ENCODE measurements at places on chromosomes 1 and 21.

DNA sequence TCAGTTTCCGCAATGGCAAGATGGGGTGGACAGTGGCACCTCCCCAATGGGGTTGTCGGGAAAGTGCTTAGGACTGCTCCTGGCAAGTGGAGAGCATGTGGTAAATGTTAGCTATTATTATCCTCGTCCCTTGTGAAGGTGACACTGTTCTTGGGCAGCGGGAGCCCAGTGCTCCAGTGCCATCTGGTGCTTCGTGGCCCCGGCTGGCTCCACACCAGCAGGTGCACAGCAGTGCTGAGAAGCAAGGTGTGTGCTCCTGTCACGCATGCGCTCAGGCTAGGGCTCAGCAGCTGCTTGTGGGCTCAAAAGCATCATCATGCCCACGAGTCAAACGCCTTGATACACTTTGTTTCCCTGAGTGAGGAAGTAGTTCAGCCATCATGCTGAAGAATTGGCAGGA is 24.9 kb upstream of the KCNC4 start:
- no peak for DNase-seq

GRCh38 chr1:27095576-27095975 is 59.3 kb downstream of the SLC9A1 start:
- DNase-seq, result no peak

DNA sequence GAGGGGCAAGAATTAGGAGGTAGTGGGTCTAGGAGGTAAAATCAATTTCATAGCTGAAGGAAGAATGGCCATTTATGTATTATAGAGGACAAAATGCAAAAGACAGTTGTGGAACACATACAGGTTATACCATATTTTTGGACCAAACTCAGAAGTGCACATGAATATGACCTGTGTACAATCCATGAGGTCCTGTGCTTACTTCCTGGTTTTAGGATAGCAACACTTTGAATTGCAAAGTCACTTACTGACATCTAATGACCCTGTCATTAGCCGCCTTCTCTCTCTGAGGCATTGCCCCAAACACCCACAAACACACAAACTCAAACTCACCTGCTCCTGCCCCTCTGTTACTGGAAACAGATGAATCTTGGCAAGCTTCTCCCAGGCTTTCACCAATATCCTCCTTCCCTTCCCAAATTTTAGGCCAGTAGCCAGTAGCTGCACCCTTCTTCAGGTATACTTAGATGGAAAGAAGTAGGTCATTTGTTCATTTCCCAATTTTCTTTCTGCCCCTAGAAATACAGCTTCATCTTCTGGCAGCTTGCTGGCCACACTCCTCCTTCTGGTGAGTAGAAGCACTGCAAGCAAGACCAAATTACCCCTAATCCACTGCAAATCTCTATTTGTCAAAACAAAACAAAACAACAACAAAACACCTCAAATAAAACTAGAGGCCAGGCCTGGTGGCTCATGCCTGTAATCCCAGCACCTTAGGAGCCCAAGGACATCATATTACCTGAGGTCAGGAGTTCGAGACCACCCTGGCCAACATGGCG is 13.7 kb upstream of the RPL5 start:
- no peak for DNase-seq

- no peak for DNase-seq
Measured at GRCh38 chr1:30083800-30084464, 639.5 kb downstream of the MATN1 start.

GRCh38 chr1:15758343-15758931 is at the start of gene FBLIM1:
Gene FBLIM1, plus strand, starts transcription at chr1:15758795. Its CDS starts 6,189 bp downstream, at chr1:15764984.
- DNase-seq, result no peak

DNA sequence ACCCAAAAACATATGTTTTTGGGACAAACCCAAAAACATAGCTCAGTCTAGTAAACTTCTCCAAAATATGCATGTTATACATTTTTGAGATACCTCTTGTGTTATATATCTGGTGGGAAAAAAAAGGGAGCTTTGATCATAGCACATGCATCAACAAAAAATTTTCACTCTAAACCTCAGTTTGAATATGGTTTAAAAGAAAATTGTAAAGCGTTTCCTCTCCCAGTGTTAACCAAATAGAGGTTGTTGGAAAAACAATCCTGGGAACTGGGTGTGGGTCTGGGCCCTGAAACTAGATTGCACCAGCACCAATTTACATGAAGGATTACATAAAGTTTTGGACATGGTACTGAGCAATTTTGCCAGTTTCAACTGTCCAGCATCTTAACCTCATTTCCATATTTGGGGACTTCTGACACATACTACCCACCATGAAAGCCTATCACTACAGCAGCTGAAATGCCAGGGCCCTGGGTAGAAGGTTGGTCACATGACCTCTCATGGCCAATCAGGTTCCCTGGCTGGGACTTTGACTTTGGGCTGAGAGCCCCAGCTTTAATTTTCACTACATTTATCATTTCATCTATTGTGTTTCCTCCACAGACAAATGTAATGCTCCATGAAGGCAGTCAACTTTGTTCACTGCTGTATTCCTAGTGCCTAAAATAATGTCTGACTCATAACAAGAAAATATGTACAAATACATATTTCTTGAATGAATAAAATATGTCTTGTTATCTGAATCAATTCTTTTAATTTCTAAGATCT is 150.7 kb downstream of the SETD4 start:
- no peak for DNase-seq

DNA sequence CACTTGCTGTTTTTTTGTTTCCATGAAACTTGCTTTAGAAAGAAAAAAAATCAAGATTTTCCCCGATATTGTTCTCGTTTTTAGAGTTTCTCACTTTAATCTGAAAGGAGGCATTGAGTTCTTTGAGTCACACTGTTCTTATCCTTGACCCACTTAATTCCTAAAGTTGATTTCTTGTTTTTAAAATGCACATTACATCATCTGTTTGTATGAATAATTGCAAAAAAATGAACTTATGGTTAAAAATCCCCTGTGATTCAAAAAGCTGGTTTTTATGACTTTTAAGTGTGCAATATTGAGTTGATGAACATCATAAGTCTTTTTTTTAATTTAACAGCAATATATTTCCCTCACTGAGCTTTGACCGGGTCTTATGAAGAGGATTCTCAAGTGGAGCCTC is 131.6 kb downstream of the SNX7 start:
- no peak for DNase-seq

DNA sequence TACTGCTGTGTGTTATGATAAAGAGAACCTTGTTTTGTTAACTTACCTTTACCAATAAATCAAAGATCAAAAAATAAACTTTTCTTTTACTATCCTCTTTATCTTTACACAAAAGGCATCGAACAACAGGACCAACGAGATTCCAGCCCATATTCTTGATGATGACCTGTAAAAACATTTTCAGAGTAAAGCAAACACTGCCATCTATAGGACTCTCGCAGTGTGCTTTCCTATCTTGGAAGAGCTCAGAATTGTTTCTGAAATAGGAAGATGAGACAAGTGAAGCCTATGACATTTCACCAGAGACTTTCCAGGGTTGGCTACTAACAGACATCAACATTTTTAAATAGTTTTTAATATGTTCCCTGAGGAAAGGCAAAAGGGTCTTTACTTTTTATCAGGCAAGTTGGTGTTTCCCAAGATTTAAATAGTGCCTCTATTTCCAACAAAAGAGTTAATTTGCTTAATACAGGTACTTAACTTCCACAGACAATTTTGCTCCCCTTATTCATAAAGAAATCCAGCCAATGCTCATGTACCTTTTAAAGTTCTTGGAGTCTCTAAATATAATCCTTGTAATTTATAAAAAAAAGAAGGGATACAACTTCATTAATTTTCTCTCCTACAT is 7.3 kb downstream of the GLMN start:
- DNase-seq, result no peak

- no peak for DNase-seq
Measured at GRCh38 chr1:175713381-175713780, 30.0 kb downstream of the TNR start.

- DNase-seq, result no peak
Measured at GRCh38 chr1:43009274-43009673, 50.6 kb upstream of the SLC2A1 start.

DNA sequence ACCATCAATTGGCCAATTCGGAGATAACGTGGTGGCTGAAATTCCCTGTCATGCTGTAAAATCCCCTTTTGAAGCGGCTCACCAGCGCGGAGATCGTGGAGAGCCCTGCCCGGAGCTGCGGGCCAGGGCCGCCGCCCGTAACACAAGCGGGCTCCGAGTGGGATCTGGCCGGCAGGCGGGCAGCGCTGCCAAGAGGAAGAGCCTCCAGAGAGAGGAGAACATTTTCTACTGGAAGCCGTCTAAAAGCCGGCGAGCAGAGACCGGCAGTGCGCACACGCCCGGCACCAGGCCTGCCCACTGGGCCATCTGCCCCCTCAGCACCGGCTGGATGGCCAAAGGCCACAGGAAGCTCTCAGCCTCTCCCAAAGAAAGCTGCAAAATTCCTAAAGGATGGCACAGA is 15.5 kb downstream of the SSBP3 start:
- DNase-seq, result no peak

- no peak for DNase-seq
Measured at GRCh38 chr1:89833183-89834082, 12.6 kb downstream of the LRRC8D start.

DNA sequence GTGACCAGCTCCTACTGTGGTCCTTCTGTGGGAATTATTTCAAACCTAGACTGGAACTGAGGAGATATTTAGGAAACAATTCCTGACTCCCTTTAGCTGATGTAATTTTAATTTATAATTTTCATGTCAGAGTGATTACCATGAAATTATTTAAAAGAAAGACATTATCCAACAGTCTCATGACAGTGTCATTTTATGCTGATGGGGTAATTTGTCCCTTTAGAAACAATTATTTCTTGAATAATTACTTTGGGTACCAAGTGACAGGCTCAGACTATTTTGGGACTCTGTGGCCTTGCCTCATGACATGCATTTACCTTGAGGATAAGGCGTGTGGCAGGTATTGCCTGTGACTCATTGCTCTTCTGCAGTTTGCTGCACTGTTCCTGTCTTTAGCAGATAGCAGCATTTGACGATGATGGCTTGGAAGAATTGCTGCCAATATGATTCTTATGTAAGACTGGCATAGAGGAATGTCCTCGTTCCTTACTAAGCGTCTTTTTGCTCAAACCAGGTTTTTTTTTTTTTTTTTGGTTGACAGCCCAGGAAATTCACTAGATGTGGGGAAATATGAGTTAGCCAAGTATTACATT is 206.0 kb upstream of the HMCN1 start:
- DNase-seq, result no peak

GRCh38 chr1:173682184-173682583 is 12.5 kb upstream of the ANKRD45 start:
- no peak for DNase-seq

- no peak for DNase-seq
Measured at GRCh38 chr1:14495381-14495780, 103.1 kb upstream of the KAZN start.

DNA sequence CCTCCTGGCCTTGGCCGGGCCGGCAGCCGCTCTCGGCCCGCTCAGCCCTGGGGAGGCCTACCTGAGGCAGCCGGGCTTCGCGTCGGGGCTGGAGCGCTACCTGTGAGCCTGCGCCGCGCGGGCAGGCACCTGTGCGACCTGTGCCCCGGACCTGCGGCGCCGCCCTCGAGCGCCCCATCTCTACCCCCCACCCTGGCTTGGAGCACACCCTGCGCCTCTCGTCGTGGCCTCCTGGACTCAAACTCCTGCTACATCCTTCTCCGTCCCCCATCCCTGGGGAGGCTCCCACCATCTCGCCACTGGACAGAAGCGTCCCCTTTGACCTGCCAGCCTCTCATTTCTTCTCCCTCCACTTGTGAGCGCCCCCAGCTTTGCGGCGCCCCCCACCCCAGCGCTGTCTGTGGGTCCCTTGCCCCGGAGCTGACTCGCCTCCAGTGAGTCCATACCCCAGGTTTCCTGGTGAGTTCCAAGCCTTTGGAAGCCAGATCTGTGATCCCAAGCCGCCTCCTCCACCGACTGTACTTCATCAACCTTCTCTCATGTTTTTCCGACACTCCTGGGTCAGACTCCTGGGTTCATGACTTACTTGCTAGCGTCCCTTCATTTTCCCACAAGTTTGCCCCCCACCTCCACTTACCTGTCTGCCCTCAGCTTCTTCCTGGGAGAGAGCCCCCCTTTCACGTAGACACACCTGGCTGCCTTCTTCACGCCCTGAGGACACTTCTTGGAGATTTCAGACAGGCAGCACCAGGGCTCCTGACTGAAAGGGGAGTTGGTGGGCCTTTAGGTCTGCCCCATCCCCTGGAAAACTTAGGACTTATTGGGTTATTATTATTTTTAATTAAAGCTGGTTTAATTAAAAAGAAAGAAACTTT is 1.3 kb downstream of the FOXE3 start:
- no peak for DNase-seq

DNA sequence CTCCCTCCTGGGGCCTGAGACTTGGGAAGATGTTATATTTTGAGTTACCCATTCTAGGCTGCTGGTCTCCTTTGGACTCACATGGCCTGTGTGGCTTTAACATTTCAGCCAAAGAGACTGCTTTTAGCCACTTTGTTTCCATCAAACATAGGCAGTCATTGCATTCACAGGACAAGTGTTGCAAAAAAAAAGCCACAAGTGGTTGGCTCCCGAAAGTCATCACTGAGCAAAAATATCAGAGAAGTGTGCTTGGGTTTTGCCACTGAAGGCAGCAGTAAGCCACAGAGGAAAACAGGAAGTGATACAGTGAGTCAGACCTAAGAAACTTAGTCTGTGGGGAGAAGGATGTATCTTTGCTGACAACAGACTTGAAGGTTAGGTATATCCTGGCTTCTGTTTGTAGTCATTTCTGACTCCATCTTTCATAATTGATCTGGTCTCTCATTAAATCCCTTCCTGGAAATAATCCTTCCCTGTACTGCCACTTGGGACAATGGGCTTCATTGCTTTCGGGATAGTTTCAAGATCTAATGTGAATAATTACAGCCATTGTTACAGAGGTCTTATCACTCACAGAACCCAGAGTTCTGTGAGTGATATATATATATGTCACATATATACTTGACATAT is 80.9 kb downstream of the COLGALT2 start:
- peak; percentile 94 for DNase-seq

GRCh38 chr1:115665319-115666096 is 23.7 kb downstream of the VANGL1 start:
- no peak for DNase-seq

- no peak for DNase-seq
Measured at GRCh38 chr1:150564051-150564991, 15.1 kb downstream of the MCL1 start.

- DNase-seq, result no peak
Measured at GRCh38 chr1:225813214-225813964, 3.5 kb downstream of the EPHX1 start.

GRCh38 chr1:48013270-48013669 is 16.1 kb upstream of the TRABD2B start:
- DNase-seq, result no peak

- DNase-seq, result no peak
Measured at GRCh38 chr1:226874579-226875425, 4.4 kb downstream of the PSEN2 start.

DNA sequence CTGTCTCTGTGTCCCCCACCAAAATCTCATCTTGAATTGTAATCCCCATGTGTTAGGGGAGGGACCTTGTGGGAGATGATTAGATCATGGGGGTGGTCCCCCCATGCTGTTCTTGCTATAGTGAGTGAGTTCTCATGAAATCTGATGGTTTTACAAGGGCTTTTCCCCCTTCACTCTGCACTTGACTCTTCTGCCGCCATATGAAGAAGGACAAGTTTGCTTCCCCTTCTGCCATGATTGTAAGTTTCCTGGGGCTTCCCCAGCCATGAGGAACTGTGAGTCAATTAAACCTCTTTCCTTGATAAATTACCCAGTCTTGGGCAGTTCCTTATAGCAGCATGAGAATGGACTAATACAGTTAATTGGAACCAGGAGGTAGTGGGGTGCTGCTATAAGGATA is 137.1 kb upstream of the RAB4A start:
- no peak for DNase-seq

GRCh38 chr1:58162952-58163550 is 383.5 kb downstream of the OMA1 start:
- DNase-seq, result no peak

GRCh38 chr1:55939866-55940265 is 639.5 kb downstream of the PLPP3 start:
- no peak for DNase-seq

Data from GM12878 (cell line).